ENCODE measurements at places on chromosomes 2 and 18.

- DNase-seq, result no peak
Measured at GRCh38 chr2:224723586-224724217, 7.5 kb upstream of the CCDC195 start.

DNA sequence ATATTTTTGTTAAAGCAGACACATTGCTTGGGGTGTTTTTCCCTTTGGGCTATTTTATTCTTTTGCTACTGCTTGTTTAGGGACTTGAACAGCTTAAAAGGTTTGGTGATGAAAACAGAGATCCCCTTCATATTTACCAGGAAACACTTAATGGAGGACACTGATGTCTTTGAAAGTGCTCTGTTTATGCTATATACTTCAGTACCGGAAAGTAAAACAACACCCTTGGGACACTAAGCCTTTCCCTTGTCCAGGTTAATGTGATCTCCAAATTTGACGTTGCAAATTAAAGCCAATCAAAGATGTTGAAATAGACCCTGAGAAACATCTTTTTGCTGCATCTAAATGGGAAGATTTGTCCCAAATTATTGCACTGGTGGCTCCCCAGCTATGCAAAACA lies 564.6 kb upstream of the PKDCC start:
- no peak for DNase-seq

DNA sequence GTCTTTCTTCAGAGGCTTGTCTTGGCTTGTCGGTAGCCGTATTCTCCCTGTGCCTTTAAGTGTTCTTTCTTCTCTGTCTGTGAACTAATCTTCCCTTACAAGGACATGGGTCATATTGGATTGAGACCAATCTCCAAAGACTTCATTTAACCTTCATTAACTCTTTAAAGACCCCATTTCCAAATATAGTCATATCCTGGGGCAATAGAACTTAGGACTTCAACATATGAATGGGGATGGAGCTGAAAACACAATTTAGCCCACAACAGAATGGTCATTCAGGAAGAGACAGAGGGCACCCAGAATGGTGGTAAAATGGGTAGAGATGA lies 82.1 kb upstream of the TANK start:
- no peak for DNase-seq

DNA sequence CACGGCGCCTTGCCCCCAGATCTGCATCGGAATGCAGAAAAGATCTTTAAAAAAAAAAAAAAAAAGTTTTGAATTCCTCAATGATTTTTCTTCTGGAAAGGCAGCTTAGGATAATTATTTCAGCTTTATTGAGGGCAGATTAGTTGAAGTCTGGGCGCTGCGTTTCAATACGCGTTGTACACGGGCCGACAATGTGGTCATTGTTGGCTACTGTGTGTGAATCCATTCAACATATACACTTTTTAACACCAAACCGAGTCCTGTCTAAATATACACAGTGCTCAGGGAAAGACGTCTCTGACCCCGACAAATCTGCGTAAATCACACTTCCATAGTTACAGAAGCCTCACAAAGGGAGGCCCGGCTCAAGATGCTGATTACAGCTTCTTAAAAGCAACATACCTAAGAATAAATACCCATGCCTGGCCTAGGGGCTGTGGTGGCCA lies 1.4 kb upstream of the SIX3 start:
- no peak for DNase-seq

GRCh38 chr2:143645921-143646645 lies 516.9 kb downstream of the ARHGAP15 start:
- no peak for DNase-seq

DNA sequence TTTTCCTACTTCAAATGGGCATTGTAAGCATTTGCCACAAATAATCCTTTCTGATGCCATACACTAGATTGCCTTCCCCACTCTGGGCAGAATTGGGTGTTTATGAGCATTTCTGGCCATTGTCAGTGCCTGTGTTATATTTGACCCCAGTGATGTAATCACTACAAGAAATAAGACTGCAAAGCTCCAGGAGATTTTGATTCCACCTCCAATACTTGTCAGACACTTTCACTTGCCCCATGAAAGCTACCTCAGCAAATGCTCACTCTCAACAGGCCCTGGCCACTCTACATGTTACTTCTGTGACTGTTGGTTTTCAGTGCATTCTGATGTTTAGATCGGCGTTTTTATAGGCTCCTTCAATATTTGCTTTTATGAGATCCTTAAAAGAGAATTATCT lies 135.1 kb downstream of the GFPT1 start:
- no peak for DNase-seq

GRCh38 chr18:74518456-74519295 lies 15.6 kb upstream of the CNDP1 start:
- no peak for DNase-seq

- no peak for DNase-seq
Measured at GRCh38 chr2:7982054-7982453, 699.8 kb upstream of the ID2 start.

- DNase-seq, result no peak
Measured at GRCh38 chr2:145410086-145410485, 890.2 kb upstream of the ZEB2 start.

DNA sequence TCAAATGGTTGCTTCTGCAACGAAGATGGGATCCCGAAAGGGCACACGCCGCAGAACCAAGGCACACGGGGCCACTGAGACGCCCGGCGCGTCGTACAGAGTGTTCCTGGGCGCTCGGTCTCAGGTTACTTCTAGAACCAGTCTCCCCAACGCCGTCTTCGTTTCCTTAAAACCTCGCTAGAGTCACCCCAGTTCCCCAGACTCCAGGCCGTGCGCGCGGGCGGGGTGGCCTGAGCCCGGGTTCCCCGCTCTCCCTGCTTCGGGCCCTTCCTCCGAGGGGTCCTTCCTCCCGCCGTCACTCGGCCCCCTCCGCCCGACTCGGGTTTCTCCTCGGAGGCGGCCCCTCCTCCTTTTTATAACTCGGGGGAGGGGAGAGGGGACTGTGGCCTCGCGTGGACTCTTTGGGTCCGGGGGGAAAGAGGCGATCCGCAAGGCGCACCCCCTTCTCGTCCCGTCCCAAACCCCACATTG lies 774 bp upstream of the FZD7 start:
- DNase-seq, result peak; percentile 54

DNA sequence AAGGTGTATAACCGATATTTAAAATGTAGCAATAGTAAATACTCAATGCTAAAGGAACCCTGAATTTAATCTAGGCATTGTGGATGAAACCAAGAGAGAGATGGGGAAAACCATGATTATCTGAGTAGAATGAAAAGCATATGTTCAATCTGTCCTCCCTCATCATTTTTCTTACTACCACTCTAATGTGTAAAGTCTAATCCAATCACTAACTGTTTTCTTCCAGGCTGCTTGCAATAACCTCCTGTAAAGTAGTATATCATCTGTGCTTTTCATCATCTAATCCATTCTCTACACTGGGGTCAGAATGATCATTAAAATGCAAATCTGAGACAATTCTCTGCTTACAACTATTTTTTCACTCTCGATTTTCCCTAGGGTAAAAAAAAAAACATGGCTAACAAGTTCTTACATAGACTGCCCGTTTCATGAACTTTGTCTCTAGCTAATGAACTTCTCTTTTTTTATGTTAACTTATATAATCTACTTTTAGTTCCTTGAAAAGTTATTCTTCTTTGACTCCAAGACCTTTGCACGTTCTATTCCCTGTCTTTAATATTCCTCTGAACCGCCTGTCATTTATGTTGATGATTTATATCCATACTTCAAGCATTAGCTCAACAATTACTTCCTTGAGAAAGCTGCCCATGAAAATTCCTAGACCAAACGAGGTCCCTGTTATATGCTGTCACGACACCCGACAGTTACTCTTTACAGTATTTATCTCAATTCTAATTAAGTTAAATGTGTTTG lies 94.7 kb upstream of the SLC8A1 start:
- DNase-seq, result no peak

- no peak for DNase-seq
Measured at GRCh38 chr18:7876354-7877104, 309.4 kb downstream of the PTPRM start.

DNA sequence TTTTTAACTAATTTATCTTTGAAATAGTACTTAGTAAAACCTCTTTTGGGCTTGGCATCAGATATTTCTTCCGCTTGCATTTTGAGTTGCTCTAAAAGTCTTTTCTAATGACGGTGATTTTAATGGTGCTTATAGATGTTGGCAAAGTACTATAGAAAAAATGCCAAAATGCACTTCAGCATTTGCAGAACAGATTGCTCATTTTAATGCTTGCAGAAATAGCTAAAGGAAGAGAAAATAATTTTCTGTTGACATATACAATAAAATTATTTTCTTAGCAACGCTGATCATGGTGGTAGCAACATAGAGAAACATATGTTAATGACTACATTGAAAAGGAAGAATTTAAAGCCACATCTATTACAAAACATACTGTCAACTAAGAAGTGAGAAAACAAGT lies 170.7 kb downstream of the STK39 start:
- DNase-seq, result no peak

All from NCI-H69 (cell line).